ENCODE measurements at places on chromosomes 4 and X.

- DNase-seq: no peak
Measured at GRCh38 chrX:155314260-155314659, 20.2 kb downstream of the CLIC2 start.

DNA sequence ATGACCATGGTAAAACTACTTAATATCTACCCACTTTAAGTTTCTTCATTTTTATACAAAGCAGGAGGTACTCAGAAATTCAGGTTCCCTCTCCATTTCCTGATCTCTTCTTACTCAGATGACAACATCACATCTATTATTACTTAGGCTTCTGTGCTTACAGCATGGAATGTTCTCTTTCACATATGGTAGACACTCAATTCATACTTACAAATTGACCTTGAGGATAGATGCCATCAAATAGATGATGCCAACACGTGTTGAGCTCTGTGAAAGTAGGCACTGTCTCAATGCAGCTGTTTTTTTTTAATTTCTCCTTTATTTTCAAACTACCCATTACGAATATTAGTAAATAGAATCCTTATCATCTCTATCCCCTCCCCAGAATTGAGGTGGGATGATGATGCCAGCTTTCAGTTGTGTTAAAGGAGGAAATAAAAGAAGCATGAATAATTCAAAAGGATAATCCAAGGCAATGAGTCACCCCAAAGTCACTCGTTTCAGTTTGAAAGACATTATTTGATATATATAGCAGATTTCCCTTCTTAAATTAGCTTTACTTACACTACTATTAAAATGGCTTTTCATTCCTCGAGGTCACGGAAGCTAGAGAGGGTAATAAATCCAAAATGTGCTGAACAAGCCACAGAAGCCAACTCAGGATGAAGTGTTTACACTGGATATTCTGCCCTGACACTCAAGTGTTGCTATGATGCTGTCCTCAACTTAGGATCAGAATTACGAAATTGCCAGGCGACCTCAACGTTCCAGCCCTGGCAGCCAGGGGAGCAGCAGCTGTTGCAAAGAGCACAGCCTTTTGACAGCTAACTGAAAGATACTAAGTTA is 124.2 kb upstream of the EOLA2 start:
- no peak for DNase-seq

DNA sequence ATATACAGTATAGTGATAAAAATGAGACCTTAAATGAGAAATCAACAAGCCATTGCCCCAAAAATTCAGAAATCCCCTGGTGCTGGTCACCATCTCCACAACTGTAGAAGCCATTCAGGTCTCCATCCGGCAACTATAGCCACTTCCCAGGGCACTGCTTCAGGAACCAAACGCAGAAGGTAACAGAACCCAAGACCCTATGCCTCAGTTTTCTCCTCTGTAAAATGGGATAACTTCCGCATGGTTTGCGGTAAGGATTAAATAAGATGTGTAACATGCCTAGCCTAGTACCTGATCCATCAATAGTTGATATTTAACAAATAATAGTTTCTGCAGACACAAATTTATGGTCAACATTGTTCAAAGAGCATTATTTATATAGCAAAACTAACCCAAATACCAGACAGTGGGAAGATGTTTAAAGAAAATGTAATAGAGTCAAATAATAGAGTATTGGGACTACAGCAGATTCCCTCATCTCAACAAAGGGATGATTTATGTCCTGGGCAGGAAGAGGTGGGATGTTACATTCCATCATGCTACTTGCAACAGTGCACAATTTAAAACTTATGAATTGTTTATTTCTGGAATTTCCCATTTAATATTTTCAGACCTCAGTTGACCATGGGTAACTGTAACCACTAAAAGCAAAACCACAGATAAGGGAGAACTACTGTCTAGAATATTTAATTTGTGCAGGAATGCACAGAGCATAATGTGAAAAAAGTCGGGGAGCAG is 30.0 kb downstream of the IRF2 start:
- DNase-seq: no peak

DNA sequence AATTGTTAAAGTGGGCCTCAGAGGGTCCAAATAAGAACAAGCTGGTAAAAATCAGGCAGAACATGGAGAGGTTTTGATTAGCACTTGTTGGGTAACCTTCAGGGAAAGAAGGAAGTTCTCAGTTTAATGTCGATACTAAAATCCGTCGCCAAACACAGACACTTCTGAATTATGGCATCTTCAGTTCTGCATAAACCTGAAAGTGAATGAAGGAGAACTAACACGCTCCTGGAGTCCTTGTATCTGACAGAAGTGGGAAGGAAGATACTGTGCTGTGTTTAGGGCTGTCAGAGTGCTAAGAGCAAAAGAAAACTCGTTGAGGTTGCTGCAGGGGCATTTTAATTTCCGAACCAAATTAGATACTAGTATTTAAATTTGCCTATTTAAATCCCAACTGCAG is 106.2 kb downstream of the TMA16 start:
- DNase-seq: no peak

DNA sequence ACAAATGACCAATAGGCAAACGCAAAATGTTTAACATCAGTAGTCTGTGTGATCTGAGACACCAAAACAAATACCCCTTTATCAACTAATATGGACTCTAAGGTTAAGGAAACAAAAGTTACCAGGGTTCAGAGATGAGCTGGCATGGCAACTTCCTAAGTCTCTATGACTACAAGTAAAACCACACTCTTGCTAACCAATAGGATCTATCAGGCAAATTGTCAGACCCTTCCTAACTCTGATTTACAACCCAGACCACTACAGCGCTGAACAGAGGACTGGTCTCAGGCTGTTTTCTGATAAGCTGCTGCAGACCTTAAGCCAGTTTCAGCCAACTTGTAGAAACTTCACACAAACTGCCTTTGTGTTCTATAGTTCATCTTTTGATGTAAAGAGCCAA is 608.0 kb downstream of the TLL1 start:
- no peak for DNase-seq

- no peak for DNase-seq
Measured at GRCh38 chr4:182619660-182620059, 297.5 kb downstream of the DCTD start.

DNA sequence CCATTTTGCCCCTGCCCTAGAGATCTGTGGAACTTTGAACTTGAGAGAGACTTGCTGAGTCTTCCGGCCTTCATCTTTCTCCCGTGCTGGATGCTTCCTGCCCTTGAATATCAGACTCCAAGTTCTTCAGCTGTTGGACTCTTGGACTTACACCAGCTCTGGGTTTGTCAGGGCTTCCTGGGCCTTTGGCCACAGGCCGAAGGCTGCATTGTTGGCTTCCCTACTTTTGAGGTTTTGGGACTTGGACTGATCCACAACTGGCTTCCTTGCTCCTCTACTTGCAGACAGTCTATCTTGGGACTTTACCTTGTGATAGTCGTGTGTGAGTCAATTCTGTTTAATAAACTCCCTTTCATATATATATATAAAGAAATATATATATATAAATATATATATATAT is 1071.0 kb downstream of the ADGRL3 start:
- DNase-seq: no peak

DNA sequence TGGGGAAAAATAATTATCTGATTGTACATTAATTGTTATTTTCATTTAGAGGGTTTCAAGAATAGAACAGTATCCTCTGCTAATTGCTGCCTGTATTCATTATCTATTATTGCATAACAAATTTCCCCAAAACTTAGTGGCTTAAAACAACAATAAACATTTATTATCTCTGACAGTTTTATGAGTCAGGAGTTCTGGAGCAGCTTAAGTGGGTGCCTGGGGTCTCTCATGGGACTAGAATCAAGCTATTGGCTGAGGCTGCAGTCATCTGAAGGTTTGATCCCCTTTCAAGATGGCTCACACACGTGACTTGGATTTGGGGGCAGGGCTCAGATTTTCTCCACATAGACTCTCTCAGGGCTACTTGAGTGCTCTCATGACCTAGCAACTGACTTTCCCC is 98.1 kb upstream of the JADE1 start:
- DNase-seq: no peak

- DNase-seq: no peak
Measured at GRCh38 chr4:37392521-37393255, 148.1 kb downstream of the NWD2 start.

- no peak for DNase-seq
Measured at GRCh38 chr4:95061220-95061619, 303.5 kb downstream of the BMPR1B start.

DNA sequence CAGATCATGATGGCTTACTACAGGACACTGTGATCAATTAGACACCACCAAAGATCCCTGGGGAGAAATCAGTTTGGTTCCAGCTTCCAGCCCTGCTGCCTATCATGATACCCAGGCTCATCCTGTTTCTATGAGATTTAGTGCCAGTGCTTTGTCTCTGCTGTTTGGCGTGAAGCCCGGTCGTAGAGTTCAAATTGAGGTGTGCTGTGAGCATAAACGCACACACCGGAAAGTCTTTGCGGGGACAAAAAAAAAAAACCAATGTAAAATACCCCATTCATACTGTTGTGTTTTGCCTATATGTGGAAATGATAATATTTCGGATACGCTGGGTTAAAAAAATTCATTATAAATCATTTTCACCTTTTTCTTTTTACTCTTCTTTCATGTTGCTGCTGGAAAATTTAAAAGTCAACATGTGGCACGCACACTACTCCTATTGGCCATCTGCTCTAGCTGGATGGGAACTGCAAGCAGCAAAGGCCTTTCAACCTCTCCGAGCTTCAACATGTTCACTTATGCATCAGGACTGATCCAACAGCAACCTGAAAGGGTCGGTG is 607 bp upstream of the DKC1 start:
- DNase-seq: peak; percentile 24

DNA sequence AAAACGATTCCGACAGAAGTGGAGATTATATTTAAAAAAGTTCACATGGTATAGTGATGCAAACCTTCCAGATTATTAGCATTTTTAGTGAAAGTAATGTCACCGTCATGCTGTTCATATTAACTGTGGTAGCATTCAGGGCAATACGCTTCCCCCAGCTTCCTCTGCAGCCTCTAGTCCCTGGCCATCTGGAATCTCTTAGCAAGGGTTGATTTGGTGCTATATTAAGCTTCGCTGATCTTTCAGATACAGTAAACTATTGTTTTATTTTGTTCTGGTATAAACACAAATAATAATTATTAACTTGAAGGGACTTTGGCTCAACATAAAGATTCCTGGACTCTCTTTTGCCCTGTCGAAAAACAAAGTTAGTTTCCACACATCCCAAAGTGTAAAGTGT is 1080.5 kb upstream of the TENM3 start:
- no peak for DNase-seq

DNA sequence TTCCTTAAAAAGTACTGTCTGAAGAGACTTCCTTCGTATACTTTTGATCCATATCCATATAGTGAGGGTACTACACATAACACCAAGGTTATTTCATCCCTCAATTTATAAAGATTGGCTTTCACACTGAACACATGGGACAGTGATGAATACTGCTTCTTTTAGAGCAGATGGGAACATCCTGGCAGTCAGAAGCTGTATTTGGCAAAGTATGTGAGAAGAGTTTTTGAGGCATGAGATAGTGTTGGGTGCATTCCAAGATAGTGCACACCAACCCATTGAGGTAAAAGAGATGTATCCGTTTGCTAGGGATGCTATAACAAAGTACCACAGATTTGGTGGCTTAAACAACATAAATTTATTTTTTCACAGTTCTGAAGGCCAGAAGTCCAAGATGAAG is 141.1 kb downstream of the MOSPD2 start:
- no peak for DNase-seq

DNA sequence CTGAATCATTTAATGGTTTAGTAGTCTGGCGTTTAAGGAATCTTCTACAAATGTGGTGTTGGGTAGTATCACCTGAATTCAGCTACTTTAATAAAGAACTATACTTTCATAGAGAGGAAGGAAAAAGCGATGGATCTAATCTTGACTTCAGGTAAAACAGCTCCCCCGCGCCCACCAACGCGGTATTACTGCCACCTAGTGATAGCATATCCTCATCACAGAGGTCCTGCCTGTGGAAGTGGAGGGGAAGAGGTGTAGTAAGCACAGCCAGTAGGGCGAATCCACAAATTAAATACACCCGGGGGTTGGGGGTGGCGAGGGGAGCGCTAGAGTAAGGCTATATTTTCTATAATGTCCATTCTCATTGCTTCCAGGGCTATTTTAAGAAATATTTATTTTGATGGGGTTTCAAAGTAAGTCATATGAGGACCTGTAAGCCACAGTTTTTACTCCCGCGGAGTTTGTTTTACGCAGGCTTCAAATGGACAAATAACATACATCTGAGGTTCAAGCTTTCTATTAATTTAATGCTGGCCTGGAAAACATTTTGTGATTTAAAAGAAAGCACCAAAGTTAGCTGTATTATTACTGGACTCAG is 8.3 kb upstream of the DAPP1 start:
- DNase-seq: peak; percentile 82

- no peak for DNase-seq
Measured at GRCh38 chr4:153209410-153209809, 5.2 kb downstream of the TRIM2 start.

GRCh38 chr4:36609661-36610060 is 328.2 kb downstream of the DTHD1 start:
- DNase-seq: no peak

GRCh38 chr4:15667006-15667405 is 11.8 kb upstream of the FBXL5 start:
- no peak for DNase-seq

DNA sequence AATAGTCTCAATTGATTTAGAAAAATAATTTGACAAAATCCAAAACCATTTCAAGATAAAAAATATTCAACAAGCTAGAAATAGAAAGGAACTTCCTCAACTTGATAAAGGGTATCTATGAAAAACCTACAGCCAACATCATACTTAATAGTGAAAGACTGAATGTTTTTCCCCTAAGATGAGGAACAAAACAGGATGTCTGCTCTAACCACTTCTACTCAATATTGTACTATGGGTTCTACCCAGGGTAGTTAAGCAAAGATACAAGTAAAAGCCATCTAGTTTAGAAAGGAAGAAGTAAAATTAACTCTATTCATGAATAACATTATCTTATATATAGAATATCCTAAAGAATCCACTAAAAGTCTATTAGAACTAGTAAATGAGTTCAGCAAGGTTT is 21.5 kb upstream of the SYTL5 start:
- no peak for DNase-seq

DNA sequence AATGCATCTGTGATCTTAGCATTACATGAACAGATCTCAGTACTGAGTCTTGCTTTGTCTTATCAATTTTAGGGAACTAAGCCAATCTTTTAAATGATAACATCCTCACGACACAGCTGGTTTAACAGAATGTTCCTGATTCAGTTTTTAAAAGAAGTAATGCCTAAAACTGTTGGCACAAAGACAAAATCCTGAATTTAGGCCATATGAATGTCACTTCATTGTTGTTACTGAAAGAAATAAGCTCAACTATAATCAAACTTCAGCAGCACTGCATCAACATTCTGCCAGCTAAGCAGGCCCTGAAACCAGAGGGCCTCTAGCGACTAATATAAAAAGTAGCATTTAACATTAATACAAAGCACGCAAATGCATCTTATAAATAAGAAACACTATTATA is 130.6 kb downstream of the FRYL start:
- DNase-seq: no peak

GRCh38 chr4:35912174-35912573 is 332.1 kb downstream of the ARAP2 start:
- no peak for DNase-seq

All from activated naive CD4-positive, alpha-beta T cell treated with anti-CD3 and anti-CD28 coated beads, Interleukin-2, amount 10 ng/mL, durations not matched to agents 7 days and 5 days (primary cell).